ENCODE measurements at places on chromosomes 3 and 15. TPM values are rescaled to one million over a fixed set of nuclear protein-coding genes. Genes with fewer than 3 reads are reported as not detected.

Gene GP5
- 1.4 TPM for total RNA-seq

DNA sequence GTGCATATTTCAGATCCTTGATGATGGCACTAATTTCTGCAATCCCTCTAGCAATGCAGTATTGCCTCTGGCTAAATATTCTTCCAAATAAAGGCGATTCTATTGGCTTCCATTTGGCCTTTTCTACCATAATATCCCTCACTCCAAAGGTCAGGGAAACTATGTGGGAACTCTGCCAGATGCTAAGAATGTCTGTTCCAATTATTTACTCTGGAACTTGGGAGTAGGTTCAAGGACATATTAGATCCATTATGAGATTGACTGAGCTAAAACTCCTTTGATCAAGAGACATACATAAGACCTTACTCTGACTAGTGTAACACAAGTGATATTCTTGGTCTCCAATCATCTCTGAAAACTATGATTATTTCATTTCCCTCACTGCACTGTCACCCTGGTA is 674.5 kb upstream of the NECTIN3 start:
- no peaks in the 10 kb centered on the region for H3K4me1 ChIP-seq
- no peak overlapping the region for H3K4me3 ChIP-seq
- H3K27ac ChIP-seq: no peak overlapping the region
- no peak for DNase-seq

GRCh38 chr3:128714887-128715491 is 11.0 kb upstream of the RAB7A start:
- peak overlapping the region; percentile 89 for H3K27ac ChIP-seq
- DNase-seq: peak; percentile 55
- H3K27me3 ChIP-seq: no peaks in the 10 kb centered on the region
- H3K4me1 ChIP-seq: peaks cover 26% of the 10 kb centered on the region

DNA sequence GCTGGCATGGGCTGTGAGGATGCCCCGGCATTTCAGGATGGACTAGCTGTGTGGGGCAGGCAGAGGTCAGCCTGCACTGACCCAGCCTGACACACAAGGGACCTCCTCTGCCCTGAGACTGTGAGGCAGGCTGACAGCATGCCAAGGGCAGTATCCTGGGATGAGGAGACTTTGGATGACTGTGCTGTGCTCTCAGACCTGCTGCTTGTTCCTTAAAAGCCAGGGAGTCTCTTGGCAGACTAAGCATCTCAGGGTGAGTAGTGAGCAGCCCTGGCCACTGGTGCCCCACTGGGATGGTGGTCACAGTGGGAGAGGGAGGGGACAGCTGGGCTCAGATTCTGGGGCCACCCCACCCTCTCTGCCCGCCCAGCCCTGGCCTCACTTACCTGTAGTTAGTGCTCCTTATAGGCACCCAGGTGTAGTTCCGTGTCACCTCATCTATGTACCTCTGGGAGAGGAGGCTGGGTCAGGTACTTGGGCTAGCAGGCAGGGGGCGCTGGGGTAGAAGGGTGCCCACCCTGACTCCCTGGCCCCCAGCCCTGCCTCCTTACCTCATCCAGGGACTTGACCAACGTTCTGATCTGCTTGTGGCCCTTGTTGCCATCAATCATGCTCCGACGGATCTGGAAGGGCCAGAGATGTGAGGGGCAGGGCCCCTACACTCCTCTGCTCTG is 16.1 kb upstream of the TMEM115 start:
- no peak for DNase-seq
- no peaks in the 10 kb centered on the region for H3K27me3 ChIP-seq
- H3K27ac ChIP-seq: no peak overlapping the region
- H3K4me1 ChIP-seq: no peaks in the 10 kb centered on the region
- H3K36me3 ChIP-seq: no peaks in the 10 kb centered on the region
- no peak overlapping the region for H3K4me3 ChIP-seq

DNA sequence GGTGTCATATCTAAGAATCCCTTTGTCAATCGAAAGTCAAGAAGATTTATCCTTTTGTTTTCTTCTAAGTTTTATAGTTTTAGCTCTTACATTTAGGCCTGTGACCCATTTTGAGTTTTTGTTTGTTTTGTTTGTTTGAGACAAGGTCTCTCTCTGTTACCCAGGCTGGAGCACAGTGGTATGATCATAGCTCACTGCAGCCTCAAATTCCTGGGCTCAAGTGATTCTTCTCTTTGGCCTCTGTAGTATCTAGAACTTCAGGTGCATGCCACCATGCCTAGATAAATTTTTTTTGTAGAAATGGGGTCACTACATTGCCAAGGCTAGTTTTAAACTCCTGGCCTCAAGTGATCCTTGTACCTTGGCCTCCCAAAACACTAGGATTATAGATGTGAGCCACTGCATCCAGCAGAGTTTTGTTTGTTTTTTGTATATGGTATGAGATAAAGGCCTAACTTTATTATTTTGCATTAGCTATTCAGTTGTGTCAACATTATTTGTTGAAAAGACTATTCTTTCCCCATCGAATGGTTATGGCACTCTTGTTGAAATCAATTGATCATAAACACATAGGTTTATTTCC is 5.8 kb upstream of the MYO5C start:
- H3K36me3 ChIP-seq: peaks cover 2% of the 10 kb centered on the region
- no peak for DNase-seq
- H3K27me3 ChIP-seq: peaks cover 20% of the 10 kb centered on the region
- no peak overlapping the region for H3K27ac ChIP-seq

All from activated CD8-positive, alpha-beta T cell treated with anti-CD3 and anti-CD28 coated beads, Interleukin-2, amount 10 ng/mL, durations not matched to agents 7 days and 5 days (primary cell).